ENCODE measurements at places on chromosomes 3 and 15.

GRCh38 chr15:77599899-77600298 lies 32.8 kb downstream of the LINGO1 start:
- no peak for DNase-seq

DNA sequence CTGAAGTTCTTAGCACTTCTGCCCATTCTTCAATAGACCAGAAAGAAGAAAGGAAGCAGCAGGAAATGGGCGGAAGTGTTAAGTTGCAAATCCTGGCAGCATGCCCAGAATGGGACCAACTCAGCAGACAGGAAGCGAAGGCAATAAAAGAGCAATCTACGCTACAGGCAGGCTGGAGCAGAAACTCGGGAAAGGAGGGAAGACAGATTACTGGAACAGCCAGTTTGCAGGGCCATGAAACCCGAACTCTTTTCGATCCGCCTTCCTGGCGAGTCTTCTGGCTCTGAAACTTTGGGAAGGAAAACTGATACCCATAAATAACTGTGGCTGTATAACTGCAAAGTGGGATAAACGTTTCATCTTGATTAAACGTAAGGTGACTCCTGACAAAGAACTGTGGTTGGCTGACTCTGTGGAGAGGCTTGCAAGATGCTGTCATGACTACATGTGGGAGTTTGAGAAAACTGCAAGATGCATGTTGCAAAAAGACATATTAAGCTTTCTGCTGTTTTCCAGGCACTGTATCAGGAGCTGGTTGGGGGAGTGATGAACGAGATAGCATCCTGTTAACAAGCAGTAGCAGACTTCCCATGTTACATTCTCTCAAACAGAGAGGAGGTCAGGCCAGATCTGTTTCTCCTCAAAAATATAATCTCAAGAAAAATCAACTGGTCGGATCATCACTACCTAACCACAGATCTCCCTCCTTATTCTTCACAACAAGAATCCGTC lies 67.8 kb downstream of the FMN1 start:
- peak; percentile 25 for DNase-seq

GRCh38 chr15:58483376-58483775 lies 51.6 kb downstream of the LIPC start:
- no peak for DNase-seq

GRCh38 chr3:14093831-14094230 lies 30.8 kb downstream of the CHCHD4 start:
- no peak for DNase-seq

DNA sequence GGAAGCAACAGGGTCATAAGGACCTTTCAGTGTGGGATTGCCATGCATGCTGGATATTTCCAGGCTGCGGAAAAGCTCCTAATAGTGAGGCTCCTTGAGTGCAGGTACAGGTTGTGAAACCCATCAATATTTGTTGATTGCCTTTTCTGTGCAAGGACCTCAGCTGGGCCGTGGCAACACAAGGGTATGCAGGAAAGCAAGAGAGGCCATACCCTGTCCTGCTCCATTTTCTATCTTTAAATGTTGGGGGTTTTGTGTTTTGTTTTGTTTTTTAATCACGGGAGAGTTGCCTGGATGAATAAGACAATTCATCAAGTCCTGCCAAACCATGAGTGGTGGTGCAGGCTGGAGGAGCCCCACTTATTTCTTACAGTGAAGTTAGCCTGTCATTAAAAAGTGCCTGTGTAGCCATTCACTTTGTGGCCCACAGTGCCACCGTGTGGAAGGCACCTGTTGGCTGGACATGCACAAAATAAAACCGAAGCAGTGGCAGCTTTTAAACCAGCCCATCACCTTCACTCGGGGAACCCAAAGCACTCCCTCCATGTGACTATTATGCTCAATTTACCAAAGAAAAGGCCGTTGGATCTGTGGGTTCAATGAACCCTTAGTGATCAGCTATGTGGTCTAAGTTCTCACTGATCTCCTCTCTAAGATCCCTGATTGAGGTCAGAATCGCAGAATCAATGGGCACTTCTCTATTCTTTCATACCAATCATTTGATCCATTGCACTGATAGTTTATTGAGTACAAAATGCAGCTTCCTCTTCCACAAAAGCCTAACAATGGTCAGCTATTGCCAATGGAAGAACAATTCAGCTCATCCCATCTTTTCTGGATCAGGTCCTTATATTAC lies 42.2 kb downstream of the CLDN18 start:
- DNase-seq, result no peak

GRCh38 chr3:124257336-124257864 lies 265.5 kb upstream of the ROPN1 start:
- no peak for DNase-seq

GRCh38 chr3:147514366-147515160 lies 105.4 kb downstream of the ZIC1 start:
- DNase-seq, result no peak

- DNase-seq, result no peak
Observed at GRCh38 chr3:28287046-28287445, 45.6 kb downstream of the CMC1 start.

DNA sequence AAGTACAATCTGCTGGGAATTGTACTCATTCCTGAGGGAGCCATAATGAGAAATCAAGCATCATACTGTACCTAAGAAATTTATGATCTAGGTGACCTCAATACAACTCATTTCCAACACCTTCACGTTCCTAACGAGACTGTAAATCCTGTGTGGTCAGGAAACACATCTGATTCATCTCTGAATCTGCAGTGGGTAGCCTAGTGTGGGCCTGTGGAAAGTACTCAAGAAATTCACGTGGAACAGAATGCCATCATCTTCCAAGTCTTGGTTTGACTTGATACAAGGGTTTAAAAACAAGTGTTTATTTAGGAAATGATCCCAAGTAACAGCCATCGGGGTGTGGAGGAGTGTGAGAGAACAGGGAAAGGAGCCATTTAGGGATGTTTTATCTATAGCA lies 568.9 kb downstream of the EDEM1 start:
- no peak for DNase-seq

DNA sequence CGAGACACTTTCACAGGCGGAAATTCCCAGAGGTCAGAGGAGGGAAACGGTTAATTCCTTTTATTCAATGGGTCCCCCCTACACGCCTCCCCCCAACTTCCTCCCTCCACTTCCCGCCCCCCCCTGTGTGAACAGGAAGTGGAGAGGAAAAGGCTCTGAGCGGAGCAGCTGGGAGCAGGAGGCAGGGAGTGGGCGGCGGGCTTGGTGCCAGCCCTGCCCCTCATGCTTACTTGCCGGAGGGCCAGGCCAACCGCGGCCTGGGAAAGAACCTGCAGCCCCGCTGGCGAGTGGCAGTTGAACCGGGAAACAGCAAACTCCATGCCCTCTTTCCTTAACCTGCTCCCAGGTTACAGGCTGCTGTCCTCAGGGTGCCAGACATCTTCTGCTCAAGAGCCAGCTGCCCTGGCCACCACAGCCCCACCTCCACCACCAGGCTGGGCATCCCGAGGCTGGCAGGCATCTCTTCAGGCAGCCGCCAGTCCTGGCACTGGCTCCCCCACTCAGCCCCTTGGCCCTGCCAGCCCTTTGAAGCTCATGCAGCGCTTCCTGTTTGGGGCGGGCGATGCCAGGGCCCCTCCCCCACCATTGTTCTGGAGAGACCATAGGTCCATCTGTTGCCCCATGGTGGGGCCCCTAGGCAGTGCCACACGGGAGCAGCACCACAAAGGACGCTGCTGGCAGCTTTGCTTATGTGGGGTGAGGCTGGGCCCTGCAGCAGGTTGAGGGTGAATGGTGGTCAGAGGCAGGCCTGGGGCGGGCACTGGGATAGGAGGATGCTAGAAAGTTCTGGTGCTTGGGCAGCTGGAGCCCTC lies 12.9 kb downstream of the VPS18 start:
- DNase-seq, result no peak

- no peak for DNase-seq
Observed at GRCh38 chr3:138112362-138112761, 3.0 kb downstream of the DZIP1L start.

DNA sequence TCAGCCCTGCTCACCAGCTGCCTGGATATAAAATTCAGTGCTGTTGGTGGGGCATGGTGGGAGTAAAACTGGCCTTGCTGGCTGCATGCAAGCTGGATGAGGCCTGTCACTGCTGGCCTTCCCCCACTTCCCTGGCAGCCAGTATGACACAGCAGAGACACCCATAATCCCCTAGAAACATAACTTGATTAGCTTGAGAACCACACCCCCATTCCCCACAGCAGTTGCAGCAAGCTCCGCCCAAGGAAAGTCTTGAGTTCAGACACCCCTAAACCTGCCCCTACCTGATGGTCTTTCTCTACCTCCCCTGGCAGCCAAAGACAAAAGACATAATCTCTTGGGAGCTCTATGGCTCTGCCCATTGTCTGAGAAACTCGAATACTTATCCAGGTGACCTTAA lies 405.1 kb upstream of the NECTIN3 start:
- no peak for DNase-seq

GRCh38 chr3:152968388-152969024 lies 133.6 kb downstream of the P2RY1 start:
- no peak for DNase-seq

- no peak for DNase-seq
Observed at GRCh38 chr3:133426721-133427120, 26.9 kb downstream of the BFSP2 start.

Data from stimulated activated CD8-positive, alpha-beta memory T cell treated with anti-CD3 and anti-CD28 coated beads, Interleukin-4, amount 100 ng/mL, for 4 hours (primary cell).